CD4-positive, alpha-beta T cell treated with Interleukin-6 at 100 ng/mL for 8 hours (primary cell): ENCODE measurements at places on chromosomes 11 and 22.

DNA sequence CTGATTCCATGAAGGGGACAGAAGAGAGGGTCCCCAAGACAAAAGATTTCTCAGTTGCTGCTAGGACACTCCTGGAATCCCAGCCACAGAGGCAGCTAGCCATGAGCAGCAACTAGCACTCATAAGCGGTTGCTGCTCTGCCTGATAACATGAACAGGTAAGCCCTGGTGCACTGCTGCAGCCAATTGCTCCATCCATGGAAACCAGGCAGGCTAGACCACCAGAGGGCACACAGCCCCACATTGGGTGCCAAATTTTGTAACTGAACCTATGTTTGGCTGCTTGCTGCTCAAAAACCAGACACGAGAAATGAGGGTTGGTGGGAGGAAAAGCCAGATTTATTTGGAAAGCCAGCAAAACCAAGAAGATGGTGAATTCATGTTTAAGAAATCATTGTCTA lies 21.9 kb upstream of the QSER1 start:
- no peak for DNase-seq

GRCh38 chr11:44016546-44017442 lies 31.0 kb upstream of the ACCSL start:
- DNase-seq, result no peak

DNA sequence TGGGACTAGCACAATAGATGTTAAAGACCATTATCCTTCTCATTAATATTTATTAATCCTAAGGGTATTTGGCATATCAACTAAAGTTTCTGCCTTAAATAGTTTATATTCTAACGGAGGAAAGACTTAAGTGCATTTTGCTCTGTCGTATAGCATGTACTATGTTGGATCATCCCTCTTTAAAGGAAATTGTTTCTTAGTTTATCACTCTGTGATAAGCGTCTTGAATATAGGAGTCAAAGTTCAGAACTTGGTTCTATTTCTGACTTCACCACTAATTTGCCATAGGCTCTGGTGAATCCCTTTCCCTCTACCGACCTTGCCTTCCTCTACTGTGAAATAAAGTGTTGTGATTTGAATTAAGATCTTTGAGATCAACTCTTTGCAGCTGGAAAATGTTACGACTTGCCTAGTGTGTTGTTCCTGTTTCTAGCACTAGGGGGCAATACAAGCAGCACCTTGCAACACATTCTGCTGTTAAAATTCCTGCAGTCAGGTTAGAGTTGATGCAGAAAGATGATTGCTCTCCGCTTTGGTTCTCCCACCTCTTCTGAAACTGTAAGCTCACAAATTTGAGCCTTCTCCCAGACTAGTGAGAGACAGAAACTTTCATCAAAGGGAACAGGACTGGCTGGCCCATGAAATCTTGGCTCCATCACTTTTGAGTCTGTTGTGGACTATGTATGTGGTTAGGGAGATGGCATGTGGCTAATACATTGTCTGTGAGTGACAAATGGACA lies 27.8 kb upstream of the ZNRF3 start:
- DNase-seq, result peak; percentile 59

DNA sequence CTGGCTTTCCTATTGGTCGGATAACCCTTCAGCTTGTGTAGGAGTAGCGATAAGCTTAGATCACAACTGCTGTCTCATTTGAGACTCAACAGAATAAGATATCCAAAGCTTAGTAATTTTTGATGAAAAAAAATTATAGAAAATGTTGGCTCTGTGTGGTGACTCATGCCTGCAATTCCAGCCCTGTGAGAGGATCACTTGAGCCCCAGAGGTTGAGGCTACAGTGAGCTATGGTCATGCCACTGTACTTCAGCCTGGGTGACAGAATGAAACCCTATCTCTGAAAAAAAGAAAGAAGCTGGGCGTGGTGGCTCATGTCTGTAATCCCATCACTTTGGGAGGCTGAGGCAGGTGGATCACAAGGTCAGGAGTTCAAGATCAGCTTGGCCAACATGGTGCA lies 55.6 kb upstream of the RRM1 start:
- DNase-seq, result no peak

DNA sequence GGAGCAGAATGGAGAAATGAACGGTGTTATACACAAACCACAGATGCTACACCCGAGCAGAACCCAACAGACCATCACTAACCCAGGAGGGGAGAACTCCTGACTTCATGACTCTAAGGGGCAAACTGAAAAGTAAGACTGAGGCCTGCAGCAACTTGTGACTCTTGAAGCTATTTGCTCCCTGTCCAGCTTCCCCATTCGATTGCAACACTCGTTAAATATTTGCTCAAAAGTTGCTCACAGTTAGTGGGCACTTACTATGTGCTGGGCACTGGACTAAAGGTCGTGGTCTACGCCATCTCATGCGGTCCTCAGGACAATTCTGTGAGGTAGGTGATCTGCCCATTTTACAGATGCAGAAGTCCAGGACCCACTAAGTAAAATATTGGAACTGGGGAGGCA lies 9.5 kb upstream of the ADA2 start:
- no peak for DNase-seq
